HL-60 (cell line): ENCODE measurements at places on chromosomes 3 and 15.

- no peak for DNase-seq
Measured at GRCh38 chr3:185207931-185208746, 45.7 kb downstream of the EHHADH start.

DNA sequence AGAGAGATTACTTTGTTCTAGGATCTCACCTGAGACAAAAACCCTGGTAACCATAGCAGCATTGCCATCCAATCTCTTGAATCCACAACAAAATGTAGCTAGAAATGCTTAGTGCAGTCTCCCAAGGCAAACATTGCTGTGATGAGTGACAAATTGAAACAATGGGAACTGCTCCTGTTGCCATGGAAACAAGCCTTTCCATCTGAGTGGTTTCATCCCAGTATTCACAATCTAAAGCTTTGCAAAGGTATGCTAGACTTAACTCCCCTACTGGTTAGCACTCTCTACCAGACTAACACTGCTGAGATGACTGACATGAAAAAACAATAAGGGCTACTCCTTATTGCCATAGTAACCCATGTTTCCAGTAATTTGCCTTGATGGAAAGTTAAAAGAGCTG lies 172.6 kb upstream of the CNTN3 start:
- no peak for DNase-seq

- DNase-seq, result no peak
Measured at GRCh38 chr3:135997554-135998320, 32.2 kb downstream of the PPP2R3A start.

DNA sequence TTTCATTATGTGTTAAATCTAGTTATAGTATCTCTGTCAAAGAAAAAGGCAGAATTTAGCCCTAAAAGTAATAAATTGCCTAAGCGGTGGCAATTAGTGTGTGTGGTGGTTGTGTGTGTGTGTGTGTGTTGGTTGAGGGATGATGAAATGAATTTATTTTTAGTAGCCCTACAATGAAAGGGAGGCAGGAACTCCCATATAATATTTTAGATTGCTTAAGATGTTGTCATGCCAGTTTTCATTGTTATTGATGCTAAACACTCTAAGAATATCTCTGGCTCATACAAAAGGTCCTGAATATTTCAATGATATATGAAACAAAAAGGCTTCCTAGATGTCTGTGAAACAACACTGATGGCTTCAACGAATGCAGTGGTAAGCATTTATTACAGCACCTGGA lies 140.6 kb upstream of the TBC1D5 start:
- DNase-seq, result no peak

DNA sequence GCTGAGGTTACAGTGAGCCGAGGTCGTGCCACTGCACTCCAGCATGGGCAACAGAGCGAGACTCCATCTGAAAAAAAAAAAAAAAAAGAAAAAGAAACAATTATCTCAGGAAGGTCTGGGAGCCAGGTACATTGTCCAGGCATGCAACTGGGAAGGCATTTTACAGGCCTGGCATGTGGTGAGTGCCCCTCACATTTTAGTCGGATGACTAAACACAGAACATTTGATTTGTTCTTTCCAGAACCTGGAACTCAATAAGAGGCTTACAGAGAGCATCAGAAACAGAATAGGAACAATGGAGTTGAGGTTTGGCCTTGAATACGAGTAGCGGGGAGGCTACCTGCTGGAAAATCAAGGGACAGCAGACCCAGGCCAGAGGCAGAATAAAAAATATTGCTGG lies 33.7 kb upstream of the IGF1R start:
- DNase-seq, result no peak
